ENCODE measurements at places on chromosomes 3 and 15.
A peak's percentile ranks its signal among the peaks of the same experiment; 100 is the strongest.

- peak; percentile 84 for DNase-seq
Observed at GRCh38 chr15:74291101-74292071, 55.3 kb downstream of the CCDC33 start.

GRCh38 chr3:65581313-65581712, 457.4 kb downstream of the MAGI1 start:
- no peak for DNase-seq

DNA sequence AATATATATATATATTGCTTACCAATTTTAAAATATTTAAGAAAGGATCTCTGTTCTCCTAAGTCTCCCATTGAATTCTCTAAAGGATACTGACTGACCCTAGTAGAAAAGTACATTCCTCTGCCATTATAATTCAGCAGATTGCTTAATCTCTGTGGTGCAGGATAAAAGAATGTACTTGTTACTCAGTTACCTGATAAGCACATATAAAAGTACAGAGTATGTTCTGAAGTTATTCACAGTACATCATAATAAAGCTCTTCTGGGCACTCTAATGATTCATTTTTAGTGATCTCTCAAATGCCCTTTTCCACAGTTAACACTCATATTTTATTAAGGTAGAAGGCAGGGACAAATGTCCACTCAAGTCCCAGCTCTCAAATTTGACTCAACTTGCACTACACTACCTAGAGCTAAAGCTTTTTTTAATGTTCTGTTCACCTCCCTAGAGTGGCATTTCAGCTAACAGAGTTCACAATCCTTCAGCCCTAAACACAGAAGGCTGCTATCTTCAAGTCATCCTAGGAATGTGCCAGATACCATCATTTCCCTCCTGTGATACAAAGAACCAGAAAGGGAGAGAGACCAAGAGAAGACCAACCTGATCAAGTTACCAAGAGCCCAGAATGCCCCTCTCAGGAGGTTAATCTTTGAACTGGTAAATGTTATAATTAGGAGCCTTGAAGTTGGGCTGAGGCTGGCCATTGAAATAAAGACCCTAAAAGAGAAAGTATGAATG, 53.3 kb downstream of the MEIS2 start:
- no peak for DNase-seq

DNA sequence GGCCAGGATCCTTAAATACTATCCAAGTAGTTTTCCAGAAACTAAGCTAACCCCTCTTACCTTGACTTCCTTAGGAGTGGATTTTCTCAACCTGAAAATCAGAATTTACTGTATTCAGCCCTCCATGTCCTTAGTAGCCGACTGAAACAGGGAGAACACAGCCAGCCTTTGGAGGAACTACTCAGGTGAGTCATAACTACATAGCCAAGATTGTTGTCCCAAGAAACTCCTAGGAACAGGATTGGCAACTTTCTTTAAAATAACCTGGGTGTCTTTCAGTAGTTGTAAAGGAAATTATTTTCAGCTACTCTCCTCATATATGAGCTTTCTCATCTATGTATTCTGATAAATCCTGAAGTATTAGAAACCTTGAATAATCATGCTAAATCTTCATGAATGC, 22.3 kb downstream of the FANCD2OS start:
- no peak for DNase-seq

- DNase-seq: no peak
Observed at GRCh38 chr3:14404631-14405359, 2.4 kb downstream of the SLC6A6 start.

- DNase-seq: peak; percentile 27
Observed at GRCh38 chr15:33309602-33310276, 1.0 kb upstream of the RYR3 start.

- DNase-seq: no peak
Observed at GRCh38 chr15:93035092-93035915, 53.7 kb downstream of the RGMA start.
